ENCODE measurements at places on chromosomes 3 and 15.

GRCh38 chr3:22122567-22122966, 371.6 kb upstream of the ZNF385D start:
- DNase-seq = no peak
- H3K4me1 ChIP-seq = no peaks in the 10 kb centered on the region
- H3K27ac ChIP-seq = no peak overlapping the region

GRCh38 chr15:52727815-52728214, 48.6 kb upstream of the ATOSA start:
- no peaks in the 10 kb centered on the region for H3K36me3 ChIP-seq
- peaks cover 9% of the 10 kb centered on the region for H3K4me1 ChIP-seq
- no peak overlapping the region for H3K4me3 ChIP-seq
- no peak overlapping the region for H3K27ac ChIP-seq
- no peak for DNase-seq
- H3K27me3 ChIP-seq = no peaks in the 10 kb centered on the region

DNA sequence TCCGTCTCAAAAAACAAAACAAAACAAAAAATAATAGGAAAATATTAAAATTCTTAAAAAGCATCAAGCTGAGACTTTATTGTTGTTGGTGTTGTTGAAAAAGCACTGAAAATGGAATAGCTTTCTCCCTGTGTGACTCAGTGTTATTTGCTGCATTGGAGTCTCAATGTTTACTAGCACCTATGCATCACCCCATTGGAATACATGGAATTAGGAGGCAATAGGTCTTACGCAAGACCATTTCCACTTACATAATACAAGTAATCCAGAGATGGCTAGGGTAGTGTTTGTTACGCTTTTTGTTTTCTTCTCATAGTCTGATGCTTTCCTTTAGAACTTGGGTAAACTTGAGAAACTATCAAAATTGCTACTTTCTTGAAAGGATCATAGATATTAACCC, 15.2 kb downstream of the GXYLT2 start:
- peaks cover 27% of the 10 kb centered on the region for H3K27me3 ChIP-seq
- no peak overlapping the region for H3K27ac ChIP-seq
- no peak for DNase-seq

DNA sequence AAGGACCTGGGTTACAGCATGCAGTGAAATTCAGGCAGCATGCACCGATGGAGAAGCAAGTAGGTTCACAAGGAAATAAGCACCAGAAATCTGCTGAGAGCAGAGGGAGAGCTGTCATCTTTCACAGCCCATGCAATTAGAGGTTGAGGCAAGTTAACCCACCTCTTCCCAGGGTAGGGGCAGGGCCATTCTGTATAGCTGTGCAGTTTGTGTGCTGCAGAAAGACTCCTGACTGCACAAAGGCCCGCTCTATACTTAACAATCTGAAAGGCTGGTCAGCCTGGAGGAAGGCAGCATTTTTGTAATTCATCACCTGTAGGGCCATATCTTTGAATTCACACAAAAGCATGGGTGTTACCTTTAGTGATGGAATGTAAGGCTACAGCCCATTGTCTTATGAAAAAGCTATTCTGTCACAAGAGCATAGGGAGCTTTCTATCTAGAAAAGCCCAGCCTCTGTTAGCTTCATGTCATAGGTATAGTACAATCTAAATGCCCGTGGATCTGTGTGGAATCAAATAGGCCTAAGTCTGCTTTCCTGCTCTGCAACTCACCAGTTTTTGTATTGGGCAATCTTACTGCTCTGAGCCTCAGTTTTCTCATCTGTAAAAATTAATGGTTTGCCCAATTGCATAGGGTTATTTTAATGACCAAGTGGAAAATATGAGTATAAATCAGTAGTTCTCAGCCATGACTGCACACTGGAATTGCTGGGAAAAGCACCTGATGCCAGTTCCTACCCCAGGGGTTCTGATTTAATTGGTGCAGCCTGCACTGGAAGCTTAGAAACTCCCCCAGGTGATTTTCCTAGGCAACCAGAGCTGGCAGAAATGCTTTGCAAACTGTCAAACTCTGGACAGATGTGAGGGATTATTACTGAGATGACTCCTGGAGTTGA, 65.2 kb downstream of the ATP13A5 start:
- H3K36me3 ChIP-seq = no peaks in the 10 kb centered on the region
- H3K4me1 ChIP-seq = no peaks in the 10 kb centered on the region
- H3K27ac ChIP-seq = no peak overlapping the region
- no peak overlapping the region for H3K4me3 ChIP-seq

GRCh38 chr3:175308097-175308496, 449.0 kb downstream of the NAALADL2 start:
- H3K4me1 ChIP-seq = no peaks in the 10 kb centered on the region
- H3K4me3 ChIP-seq = no peak overlapping the region
- no peak for DNase-seq

GRCh38 chr3:44415421-44415820, 62.0 kb downstream of the ZNF445 start:
- no peaks in the 10 kb centered on the region for H3K36me3 ChIP-seq
- no peaks in the 10 kb centered on the region for H3K4me1 ChIP-seq
- no peak overlapping the region for H3K4me3 ChIP-seq
- H3K27ac ChIP-seq = no peak overlapping the region
- peaks cover 13% of the 10 kb centered on the region for H3K27me3 ChIP-seq

- no peak overlapping the region for H3K27ac ChIP-seq
- H3K4me3 ChIP-seq = no peak overlapping the region
- H3K27me3 ChIP-seq = no peaks in the 10 kb centered on the region
- H3K36me3 ChIP-seq = no peaks in the 10 kb centered on the region
Measured at GRCh38 chr3:191634902-191635301, 173.9 kb downstream of the PYDC2 start.

GRCh38 chr15:33616475-33616874, 305.7 kb downstream of the RYR3 start:
- H3K36me3 ChIP-seq = no peaks in the 10 kb centered on the region
- H3K4me3 ChIP-seq = no peak overlapping the region
- H3K4me1 ChIP-seq = no peaks in the 10 kb centered on the region
- H3K27me3 ChIP-seq = peaks cover 14% of the 10 kb centered on the region
- no peak for DNase-seq
- H3K27ac ChIP-seq = no peak overlapping the region

GRCh38 chr15:59274126-59274970, 67.7 kb downstream of the LDHAL6B start:
- H3K4me1 ChIP-seq = no peaks in the 10 kb centered on the region
- H3K27ac ChIP-seq = no peak overlapping the region
- H3K27me3 ChIP-seq = peaks cover 9% of the 10 kb centered on the region
- no peak for DNase-seq

DNA sequence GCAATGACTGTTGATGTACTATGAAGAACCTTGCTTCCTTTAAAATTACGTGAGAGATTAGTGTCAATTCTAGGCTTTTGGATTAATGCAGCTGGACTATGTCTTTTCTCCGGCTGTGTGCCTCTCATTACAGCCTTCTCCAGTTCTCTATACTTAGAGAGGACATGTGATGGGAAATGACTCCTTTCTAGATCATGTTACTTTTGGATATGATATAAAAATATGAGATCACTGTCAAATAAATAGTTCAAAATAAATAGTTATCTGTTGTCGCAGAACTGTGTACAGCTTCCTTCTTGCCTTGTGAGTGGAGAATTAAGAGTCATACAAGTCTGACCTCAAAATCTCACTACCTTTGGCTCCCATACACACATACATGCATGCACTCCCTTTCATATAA, 592.4 kb downstream of the DIPK2A start:
- H3K27ac ChIP-seq = no peak overlapping the region
- H3K4me1 ChIP-seq = no peaks in the 10 kb centered on the region
- H3K4me3 ChIP-seq = no peak overlapping the region
- no peak for DNase-seq
- H3K36me3 ChIP-seq = peaks cover 2% of the 10 kb centered on the region

DNA sequence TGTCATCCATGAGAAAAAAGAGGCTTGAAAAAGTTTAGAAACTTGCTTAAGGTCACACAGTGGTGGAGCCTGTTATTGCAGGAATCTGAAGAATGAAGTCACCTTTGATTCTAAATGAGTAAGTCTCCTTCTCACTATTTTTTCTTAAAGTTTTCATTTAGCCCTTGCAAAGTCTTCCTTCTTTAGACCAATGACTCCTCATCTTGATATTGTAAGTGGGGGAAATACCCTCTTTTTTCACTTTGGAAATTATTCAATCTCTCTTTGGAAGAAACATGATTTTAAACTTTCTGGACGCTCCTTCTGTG, 787 bp upstream of the SLMAP start:
- H3K27ac ChIP-seq = peak overlapping the region; percentile 95
- peak overlapping the region; percentile 94 for H3K4me3 ChIP-seq
- no peak for DNase-seq
- peaks cover 21% of the 10 kb centered on the region for H3K4me1 ChIP-seq
- H3K27me3 ChIP-seq = no peaks in the 10 kb centered on the region
- peaks cover 20% of the 10 kb centered on the region for H3K36me3 ChIP-seq

GRCh38 chr3:39180546-39181346, 11.6 kb downstream of the XIRP1 start:
- H3K36me3 ChIP-seq = peaks cover 3% of the 10 kb centered on the region
- peak overlapping the region; percentile 77 for H3K4me3 ChIP-seq
- peak overlapping the region; percentile 85 for H3K27ac ChIP-seq
- peaks cover 21% of the 10 kb centered on the region for H3K4me1 ChIP-seq

DNA sequence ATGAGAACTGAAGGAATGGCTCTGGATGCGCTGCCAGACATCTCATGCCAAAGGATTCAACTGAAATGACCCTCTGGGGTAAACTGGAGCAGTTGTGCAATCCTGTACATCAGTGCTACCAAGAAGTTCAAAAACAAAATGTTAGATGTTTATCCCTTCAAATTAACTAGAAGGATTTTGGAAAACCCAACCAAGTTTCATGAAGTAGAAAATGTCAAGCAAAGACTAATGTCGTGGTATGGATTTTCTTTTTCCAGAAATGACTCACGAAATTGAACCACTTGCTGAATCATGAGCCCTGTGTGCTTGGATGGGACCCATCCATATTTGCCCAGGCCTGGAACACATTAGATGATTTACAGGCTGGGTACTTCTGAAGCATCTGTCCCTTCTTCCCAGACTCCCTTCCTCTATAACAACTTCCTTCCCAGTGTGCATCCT, 101.6 kb downstream of the LRTM1 start:
- no peaks in the 10 kb centered on the region for H3K27me3 ChIP-seq
- no peak overlapping the region for H3K4me3 ChIP-seq
- H3K4me1 ChIP-seq = no peaks in the 10 kb centered on the region
- no peak overlapping the region for H3K27ac ChIP-seq
- no peak for DNase-seq

GRCh38 chr3:182713743-182714517, 79.4 kb upstream of the ATP11B start:
- no peaks in the 10 kb centered on the region for H3K36me3 ChIP-seq
- no peak overlapping the region for H3K27ac ChIP-seq

DNA sequence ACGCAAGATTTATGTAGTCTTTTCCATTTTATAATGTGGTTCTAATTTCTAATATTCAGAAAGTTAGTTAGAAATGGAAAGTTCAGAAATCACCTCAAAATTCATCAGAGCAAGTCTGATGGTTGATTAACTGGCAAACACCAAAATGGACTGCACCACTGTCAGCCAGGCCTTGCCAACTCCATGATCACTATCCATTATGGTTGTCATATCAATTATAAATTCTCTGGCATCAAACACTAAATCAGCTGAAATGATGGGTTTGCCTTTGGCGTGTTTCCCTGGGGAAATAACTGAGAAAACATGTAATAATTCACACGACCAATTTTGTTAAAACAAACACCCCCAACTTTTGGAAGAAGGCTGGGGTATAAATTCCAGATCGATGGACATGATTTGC, 219.4 kb downstream of the CDIN1 start:
- H3K27me3 ChIP-seq = no peaks in the 10 kb centered on the region
- no peaks in the 10 kb centered on the region for H3K36me3 ChIP-seq
- no peak overlapping the region for H3K4me3 ChIP-seq

- no peak overlapping the region for H3K27ac ChIP-seq
- no peaks in the 10 kb centered on the region for H3K27me3 ChIP-seq
- no peaks in the 10 kb centered on the region for H3K36me3 ChIP-seq
- DNase-seq = no peak
Measured at GRCh38 chr3:174869448-174869847, 10.3 kb downstream of the NAALADL2 start.

- H3K27ac ChIP-seq = no peak overlapping the region
- no peak for DNase-seq
- H3K36me3 ChIP-seq = peaks cover 3% of the 10 kb centered on the region
- peak overlapping the region; percentile 54 for H3K4me3 ChIP-seq
- H3K4me1 ChIP-seq = peaks cover 15% of the 10 kb centered on the region
Measured at GRCh38 chr15:96331945-96332636, 1.6 kb downstream of the NR2F2 start.

DNA sequence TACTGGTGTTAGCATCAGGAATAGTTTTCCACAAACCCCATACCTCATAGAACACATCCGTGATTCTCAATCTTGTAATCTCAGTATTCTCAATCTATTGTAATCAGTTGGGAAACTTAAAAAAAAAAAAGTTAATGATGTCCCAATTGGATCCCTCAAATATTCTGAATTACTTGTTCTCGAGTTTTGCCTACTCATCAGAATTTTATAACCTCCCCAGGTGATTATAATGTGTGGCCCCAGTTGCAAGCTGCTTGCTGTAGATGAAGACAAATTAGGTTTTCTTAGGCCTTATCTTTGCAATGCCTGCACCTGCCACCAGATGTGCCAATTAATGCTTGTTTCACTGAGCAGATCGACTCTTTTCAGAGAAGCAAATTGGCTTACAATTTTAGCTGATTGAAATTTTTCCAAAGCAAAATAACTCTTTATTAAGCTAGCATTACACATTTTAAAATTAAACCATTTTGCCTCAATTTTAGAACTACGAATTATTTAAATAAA, 19.0 kb upstream of the DIPK2A start:
- no peak overlapping the region for H3K4me3 ChIP-seq
- peaks cover 11% of the 10 kb centered on the region for H3K27me3 ChIP-seq
- H3K36me3 ChIP-seq = no peaks in the 10 kb centered on the region
- peaks cover 13% of the 10 kb centered on the region for H3K4me1 ChIP-seq
- H3K27ac ChIP-seq = no peak overlapping the region

GRCh38 chr3:136694321-136694720, 57.9 kb downstream of the STAG1 start:
- peak overlapping the region; percentile 71 for H3K27ac ChIP-seq
- peaks cover 10% of the 10 kb centered on the region for H3K36me3 ChIP-seq
- peaks cover 40% of the 10 kb centered on the region for H3K4me1 ChIP-seq
- DNase-seq = peak; percentile 11
- H3K27me3 ChIP-seq = no peaks in the 10 kb centered on the region
- peak overlapping the region; percentile 80 for H3K4me3 ChIP-seq

GRCh38 chr15:31508656-31509055, 182.0 kb downstream of the KLF13 start:
- no peaks in the 10 kb centered on the region for H3K27me3 ChIP-seq
- no peak for DNase-seq
- no peak overlapping the region for H3K27ac ChIP-seq
- peaks cover 10% of the 10 kb centered on the region for H3K4me1 ChIP-seq

GRCh38 chr3:127733781-127734180, 61.0 kb downstream of the ABTB1 start:
- DNase-seq = no peak
- peaks cover 37% of the 10 kb centered on the region for H3K27me3 ChIP-seq
- no peaks in the 10 kb centered on the region for H3K4me1 ChIP-seq
- H3K36me3 ChIP-seq = no peaks in the 10 kb centered on the region

- no peak overlapping the region for H3K4me3 ChIP-seq
- DNase-seq = no peak
- no peaks in the 10 kb centered on the region for H3K36me3 ChIP-seq
- peaks cover 19% of the 10 kb centered on the region for H3K27me3 ChIP-seq
Measured at GRCh38 chr3:43010638-43011037, 31.5 kb downstream of the GASK1A start.

GRCh38 chr3:198081421-198081844, 121.4 kb downstream of the LMLN start:
- H3K27ac ChIP-seq = no peak overlapping the region
- H3K4me1 ChIP-seq = no peaks in the 10 kb centered on the region
- no peaks in the 10 kb centered on the region for H3K36me3 ChIP-seq
- no peak for DNase-seq

GRCh38 chr3:125051715-125052581, 3.8 kb downstream of the HEG1 start:
- H3K4me3 ChIP-seq = peak overlapping the region; percentile 99
- DNase-seq = peak; percentile 67
- peak overlapping the region; percentile 97 for H3K27ac ChIP-seq
- peaks cover 75% of the 10 kb centered on the region for H3K4me1 ChIP-seq
- no peaks in the 10 kb centered on the region for H3K27me3 ChIP-seq
